Body of pancreas (tissue), 4 donors: ENCODE measurements at places on chromosomes 2 and 18. TPM values are rescaled to one million over a fixed set of nuclear protein-coding genes. Genes with fewer than 3 reads are reported as not detected.

- H3K27me3 ChIP-seq = no peaks in the 10 kb centered on the region
- no peaks in the 10 kb centered on the region for H3K36me3 ChIP-seq
- DNase-seq = no peak
- H3K4me1 ChIP-seq = no peaks in the 10 kb centered on the region
Observed at GRCh38 chr2:13504808-13505207, 788.1 kb downstream of the TRIB2 start.

DNA sequence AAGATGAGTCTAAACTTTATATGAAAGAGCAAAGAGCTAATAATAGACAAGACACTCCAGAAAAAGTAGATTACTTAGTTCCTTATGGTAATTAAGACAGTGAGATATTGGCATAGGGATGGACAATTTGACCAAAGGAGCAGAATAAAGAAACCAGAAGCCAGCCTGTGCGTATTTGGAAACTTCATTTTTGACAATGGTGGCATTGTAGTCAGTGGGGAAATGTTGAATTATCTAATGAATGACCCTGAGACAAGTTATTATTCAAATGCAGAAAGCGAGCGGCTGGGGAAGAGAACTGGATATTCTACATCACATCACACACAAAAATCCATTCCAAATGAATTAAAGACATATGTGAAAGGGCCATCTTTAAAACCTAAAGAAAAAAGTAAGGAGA lies 144.3 kb downstream of the DTNB start:
- H3K27ac ChIP-seq = no peak overlapping the region
- DNase-seq = no peak
- H3K4me1 ChIP-seq = no peaks in the 10 kb centered on the region
- H3K4me3 ChIP-seq = no peak overlapping the region
- H3K27me3 ChIP-seq = no peaks in the 10 kb centered on the region
- no peaks in the 10 kb centered on the region for H3K36me3 ChIP-seq

- no peaks in the 10 kb centered on the region for H3K27me3 ChIP-seq
- H3K36me3 ChIP-seq = no peaks in the 10 kb centered on the region
- H3K4me1 ChIP-seq = no peaks in the 10 kb centered on the region
Observed at GRCh38 chr2:20080839-20081415, 29.5 kb upstream of the LAPTM4A start.

- no peaks in the 10 kb centered on the region for H3K36me3 ChIP-seq
- H3K27me3 ChIP-seq = no peaks in the 10 kb centered on the region
- no peak overlapping the region for H3K27ac ChIP-seq
- DNase-seq = no peak
- H3K4me1 ChIP-seq = peaks cover 25% of the 10 kb centered on the region
Observed at GRCh38 chr2:239244625-239245024, 156.2 kb downstream of the HDAC4 start.

DNA sequence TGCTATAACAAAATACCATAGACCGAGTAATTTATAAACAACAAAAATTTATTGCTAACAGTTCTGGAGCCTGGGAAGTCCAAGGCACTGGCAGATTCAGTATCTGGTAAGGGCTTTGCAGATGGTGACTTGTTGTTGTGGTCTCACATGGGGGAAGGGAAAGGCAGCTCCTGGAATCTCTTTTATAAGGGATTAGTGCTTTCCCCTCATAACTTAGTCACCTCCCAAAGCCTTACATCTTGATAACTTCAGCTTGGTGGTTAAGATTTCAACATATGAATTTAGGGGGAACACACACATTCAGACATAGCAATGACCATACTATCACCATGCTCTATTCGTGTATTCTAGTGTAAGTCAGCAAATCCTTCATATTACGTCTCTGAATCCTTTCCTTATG lies 447.6 kb upstream of the TCF4 start:
- no peak overlapping the region for H3K4me3 ChIP-seq
- H3K4me1 ChIP-seq = no peaks in the 10 kb centered on the region
- no peaks in the 10 kb centered on the region for H3K36me3 ChIP-seq
- no peak for DNase-seq

DNA sequence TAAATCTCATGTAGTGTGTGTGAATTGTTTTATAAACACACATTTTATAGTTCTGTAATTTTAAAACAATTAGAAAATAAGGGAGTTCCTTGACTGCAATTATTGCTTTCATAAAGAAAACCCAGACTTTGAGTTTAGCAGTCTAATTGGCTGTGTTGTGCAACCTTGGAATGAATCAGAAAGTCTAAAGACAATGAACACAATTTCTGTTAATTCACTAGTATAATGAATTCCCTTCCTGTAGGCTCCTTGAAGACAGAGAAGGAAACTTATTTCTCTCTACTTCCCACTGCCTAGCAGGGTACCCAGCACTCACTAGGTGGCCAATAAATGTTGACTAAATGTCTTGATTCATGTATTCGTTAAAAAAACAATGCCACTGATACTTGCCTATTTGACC lies 79.9 kb downstream of the ANTXR1 start:
- no peak overlapping the region for H3K27ac ChIP-seq
- H3K4me3 ChIP-seq = no peak overlapping the region
- no peak for DNase-seq
- peaks cover 7% of the 10 kb centered on the region for H3K4me1 ChIP-seq

DNA sequence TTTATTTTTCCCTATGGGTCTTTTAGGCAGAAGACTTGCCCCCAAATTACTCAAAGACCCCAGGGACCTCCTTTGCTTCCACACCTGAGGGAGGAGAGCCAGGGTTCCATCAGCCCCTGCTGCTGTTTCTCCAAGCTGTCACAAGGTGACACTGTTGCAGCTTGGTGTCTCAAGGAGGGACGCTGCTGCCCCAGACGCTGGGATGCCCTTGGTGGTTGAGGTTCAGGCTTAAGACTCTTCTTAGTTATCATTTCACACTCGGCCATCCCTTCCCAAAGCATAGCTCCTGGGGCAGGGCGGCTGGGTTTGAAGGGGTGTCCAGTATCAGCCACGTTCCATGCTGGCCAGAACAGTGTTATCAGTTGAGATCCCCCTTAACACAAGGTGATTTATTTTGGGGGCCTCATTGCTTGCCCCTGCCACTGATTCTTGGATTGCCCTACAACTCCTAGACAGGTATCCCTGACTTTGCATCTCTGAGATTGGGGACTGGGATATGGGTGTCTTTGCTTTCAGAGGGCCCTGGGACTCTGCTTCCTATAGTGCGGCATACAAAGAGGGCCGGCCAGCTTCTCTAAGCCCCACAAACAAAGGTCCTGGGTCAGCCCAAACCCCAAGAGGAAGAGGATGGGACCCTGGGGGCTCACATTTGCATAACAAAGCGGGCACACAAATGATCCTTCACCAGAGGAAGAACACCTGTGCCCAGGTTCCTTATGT lies 22.7 kb downstream of the GPR55 start:
- H3K4me1 ChIP-seq = no peaks in the 10 kb centered on the region
- H3K27ac ChIP-seq = no peak overlapping the region
- no peaks in the 10 kb centered on the region for H3K27me3 ChIP-seq
- no peak overlapping the region for H3K4me3 ChIP-seq
- peak; percentile 10 for DNase-seq

- H3K4me1 ChIP-seq = no peaks in the 10 kb centered on the region
- DNase-seq = no peak
- H3K27me3 ChIP-seq = no peaks in the 10 kb centered on the region
- no peak overlapping the region for H3K4me3 ChIP-seq
- no peak overlapping the region for H3K27ac ChIP-seq
- no peaks in the 10 kb centered on the region for H3K36me3 ChIP-seq
Observed at GRCh38 chr18:32261003-32261402, 71.2 kb downstream of the MEP1B start.

Gene SEPTIN10
- total RNA-seq = 46.5 TPM

Gene EML6
- 2.6 TPM for total RNA-seq
